ENCODE measurements at places on chromosomes 12 and 14. TPM values are rescaled to one million over a fixed set of nuclear protein-coding genes. Genes with fewer than 3 reads are reported as not detected.

- no peaks in the 10 kb centered on the region for H3K27me3 ChIP-seq
- H3K4me1 ChIP-seq: peaks cover 32% of the 10 kb centered on the region
- peaks cover 3% of the 10 kb centered on the region for H3K36me3 ChIP-seq
- H3K27ac ChIP-seq: no peak overlapping the region
Observed at GRCh38 chr14:23043754-23044153, 1.7 kb downstream of the PSMB11 start.

The SLCO1C1 gene
- total RNA-seq: not detected

The DIO2 gene
- total RNA-seq: 27.3 TPM

- H3K4me1 ChIP-seq: no peaks in the 10 kb centered on the region
- no peaks in the 10 kb centered on the region for H3K27me3 ChIP-seq
- H3K4me3 ChIP-seq: no peak overlapping the region
Observed at GRCh38 chr12:85834378-85834777, 1.8 kb downstream of the RASSF9 start.

DNA sequence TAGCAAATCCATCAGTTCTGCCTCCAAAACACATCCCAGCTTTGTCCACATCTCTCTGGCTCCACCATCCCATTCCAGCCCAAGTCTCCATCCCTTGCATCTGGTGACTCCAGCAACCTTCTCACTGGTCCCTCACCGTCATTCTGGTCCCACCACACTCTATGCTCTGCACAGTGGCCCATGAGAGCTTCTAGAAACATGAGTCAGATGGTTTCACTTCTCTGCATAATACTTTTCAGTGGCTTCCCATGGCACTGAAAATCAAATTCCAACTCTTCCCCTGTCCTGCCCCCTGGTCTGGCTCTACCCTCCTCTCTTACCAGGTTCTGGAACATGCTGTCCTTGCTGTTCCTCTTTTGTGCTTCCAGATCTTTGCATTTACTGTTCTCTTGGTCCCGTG, 17.2 kb upstream of the C12orf76 start:
- H3K4me3 ChIP-seq: no peak overlapping the region
- H3K27ac ChIP-seq: no peak overlapping the region
- no peak for DNase-seq
- peaks cover 1% of the 10 kb centered on the region for H3K4me1 ChIP-seq
- H3K36me3 ChIP-seq: no peaks in the 10 kb centered on the region
- no peaks in the 10 kb centered on the region for H3K27me3 ChIP-seq

- no peak for DNase-seq
- no peaks in the 10 kb centered on the region for H3K36me3 ChIP-seq
- no peak overlapping the region for H3K4me3 ChIP-seq
- peaks cover 7% of the 10 kb centered on the region for H3K4me1 ChIP-seq
- H3K27me3 ChIP-seq: peaks cover 11% of the 10 kb centered on the region
Observed at GRCh38 chr12:3311027-3311402, 180.0 kb upstream of the PRMT8 start.

GRCh38 chr14:65377576-65377975, 35.0 kb upstream of the FUT8 start:
- no peaks in the 10 kb centered on the region for H3K4me1 ChIP-seq
- no peak for DNase-seq
- H3K4me3 ChIP-seq: no peak overlapping the region
- H3K27me3 ChIP-seq: no peaks in the 10 kb centered on the region

DNA sequence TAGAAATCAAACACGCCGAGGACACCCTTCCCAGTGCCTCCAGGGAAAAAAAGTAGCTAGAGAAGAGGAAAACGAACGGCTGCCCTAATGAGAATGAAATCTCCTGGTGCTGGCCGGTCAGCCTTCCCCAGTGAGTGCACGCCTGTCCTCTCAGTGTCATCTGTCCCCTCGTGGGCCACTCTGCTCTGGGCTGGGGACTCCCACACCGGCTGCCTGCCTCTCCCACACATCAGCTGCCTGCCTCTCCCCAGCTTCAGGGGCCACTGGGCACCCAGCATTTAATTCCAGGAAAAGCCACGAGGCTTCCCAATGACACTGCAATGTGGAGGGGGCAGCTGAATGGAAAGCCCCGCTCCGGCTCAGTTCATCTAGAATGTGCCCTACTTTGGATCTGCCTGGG, 59.0 kb downstream of the CCDC85C start:
- H3K27me3 ChIP-seq: no peaks in the 10 kb centered on the region
- no peak overlapping the region for H3K27ac ChIP-seq
- no peak overlapping the region for H3K4me3 ChIP-seq
- no peaks in the 10 kb centered on the region for H3K36me3 ChIP-seq
- DNase-seq: no peak
- H3K4me1 ChIP-seq: peaks cover 5% of the 10 kb centered on the region

The CMA1 gene
- not detected for total RNA-seq

The ZNF84 gene
- 6.4 TPM for total RNA-seq

- H3K4me1 ChIP-seq: peaks cover 4% of the 10 kb centered on the region
- H3K4me3 ChIP-seq: no peak overlapping the region
- H3K27ac ChIP-seq: no peak overlapping the region
- H3K27me3 ChIP-seq: no peaks in the 10 kb centered on the region
Observed at GRCh38 chr12:122571821-122572220, 44.8 kb downstream of the KNTC1 start.

DNA sequence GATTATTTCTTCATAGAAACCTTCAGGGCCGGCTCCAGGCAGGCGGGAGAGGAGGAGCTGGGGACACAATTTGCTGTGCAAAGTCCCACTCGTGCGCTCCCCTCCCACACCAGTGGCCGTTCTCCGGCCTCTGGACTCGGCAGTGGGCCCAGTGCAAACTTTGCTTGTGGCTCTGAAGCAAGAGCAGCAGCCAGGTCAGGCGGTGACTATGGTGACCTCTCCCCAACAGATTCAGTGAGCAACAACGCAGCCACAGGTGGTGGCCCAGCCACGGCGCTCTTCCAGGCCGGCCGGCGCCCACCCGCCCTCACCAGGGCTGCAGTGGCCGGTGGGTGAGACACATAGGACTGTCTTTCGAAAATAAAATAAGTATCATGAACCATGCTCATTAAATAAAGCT, 29.5 kb downstream of the VPS37B start:
- H3K27ac ChIP-seq: no peak overlapping the region
- H3K36me3 ChIP-seq: peaks cover 77% of the 10 kb centered on the region
- H3K4me3 ChIP-seq: no peak overlapping the region
- no peak for DNase-seq
- H3K27me3 ChIP-seq: no peaks in the 10 kb centered on the region

Measured in SJSA1 (cell line).